GM12865 (cell line): ENCODE measurements at places on chromosomes 2 and 18.

DNA sequence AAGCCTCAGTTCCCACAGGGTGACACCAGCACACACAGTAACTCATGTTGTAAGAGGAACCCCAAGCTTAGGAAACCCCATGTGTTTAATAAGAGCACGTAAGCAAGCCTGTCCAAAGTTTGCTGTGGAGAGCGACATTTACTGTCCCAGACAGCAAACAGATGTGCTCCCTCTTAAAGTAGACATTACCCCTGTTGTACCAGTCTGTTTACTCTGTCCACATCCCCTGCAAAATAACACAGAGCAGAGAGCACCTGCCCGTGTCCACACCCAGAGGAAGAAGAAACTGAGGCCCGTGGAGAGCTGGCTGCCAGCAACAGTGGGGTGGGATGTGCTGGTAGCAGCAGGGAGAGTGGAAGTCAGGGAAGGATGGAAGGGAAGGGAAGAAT is 243.5 kb downstream of the GBX2 start:
- no peak for DNase-seq

DNA sequence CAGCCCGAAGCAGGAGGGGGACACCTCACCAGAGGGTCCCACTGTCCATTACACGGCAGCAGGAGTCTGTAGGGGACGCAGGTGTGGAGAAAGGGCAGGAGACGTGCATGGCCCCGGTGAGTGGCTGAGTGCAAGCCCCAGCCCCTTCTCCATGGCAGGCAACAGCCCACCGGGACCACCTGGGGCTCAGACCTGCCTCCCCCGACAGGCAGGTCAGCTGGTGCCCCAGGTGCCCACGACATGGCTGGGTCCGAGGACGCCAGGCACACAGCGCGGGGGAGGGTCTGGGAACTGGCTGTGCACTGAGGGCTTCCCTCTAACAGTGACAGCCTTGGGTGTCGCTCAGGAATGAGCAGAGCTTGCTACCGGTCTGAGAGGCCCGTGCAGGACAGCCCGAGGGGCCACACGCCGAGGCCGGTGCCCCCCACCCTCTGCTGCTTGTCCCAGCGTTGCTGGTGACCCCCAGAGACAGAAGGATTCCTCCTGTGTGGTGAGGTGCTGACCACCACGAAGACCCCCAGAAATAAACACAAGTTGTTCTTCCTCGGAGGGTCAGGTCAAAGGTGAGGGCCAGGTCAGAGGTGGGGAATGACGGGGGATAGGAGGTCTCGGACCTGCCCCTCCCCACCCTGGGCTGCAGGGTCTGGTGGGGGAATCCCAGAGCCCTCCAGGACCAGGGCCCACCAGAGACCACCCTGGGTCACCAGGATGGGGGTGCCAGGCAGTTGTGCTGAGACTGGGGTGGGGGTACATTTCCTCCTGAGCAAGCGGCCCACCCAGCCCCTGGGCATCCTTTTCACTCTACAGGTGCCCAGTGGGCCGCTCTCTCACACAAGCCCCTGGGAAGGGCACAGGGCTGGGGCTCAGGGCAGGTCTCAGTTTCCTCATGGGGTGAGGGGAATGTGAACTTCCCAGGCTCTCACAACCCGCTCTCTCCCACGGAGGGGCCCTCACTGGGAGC is 50.6 kb downstream of the SLC66A2 start:
- no peak for DNase-seq

GRCh38 chr2:2825062-2825461 is 494.0 kb upstream of the MYT1L start:
- DNase-seq: no peak

- DNase-seq: no peak
Measured at GRCh38 chr2:69505710-69506109, 68.5 kb upstream of the NFU1 start.

DNA sequence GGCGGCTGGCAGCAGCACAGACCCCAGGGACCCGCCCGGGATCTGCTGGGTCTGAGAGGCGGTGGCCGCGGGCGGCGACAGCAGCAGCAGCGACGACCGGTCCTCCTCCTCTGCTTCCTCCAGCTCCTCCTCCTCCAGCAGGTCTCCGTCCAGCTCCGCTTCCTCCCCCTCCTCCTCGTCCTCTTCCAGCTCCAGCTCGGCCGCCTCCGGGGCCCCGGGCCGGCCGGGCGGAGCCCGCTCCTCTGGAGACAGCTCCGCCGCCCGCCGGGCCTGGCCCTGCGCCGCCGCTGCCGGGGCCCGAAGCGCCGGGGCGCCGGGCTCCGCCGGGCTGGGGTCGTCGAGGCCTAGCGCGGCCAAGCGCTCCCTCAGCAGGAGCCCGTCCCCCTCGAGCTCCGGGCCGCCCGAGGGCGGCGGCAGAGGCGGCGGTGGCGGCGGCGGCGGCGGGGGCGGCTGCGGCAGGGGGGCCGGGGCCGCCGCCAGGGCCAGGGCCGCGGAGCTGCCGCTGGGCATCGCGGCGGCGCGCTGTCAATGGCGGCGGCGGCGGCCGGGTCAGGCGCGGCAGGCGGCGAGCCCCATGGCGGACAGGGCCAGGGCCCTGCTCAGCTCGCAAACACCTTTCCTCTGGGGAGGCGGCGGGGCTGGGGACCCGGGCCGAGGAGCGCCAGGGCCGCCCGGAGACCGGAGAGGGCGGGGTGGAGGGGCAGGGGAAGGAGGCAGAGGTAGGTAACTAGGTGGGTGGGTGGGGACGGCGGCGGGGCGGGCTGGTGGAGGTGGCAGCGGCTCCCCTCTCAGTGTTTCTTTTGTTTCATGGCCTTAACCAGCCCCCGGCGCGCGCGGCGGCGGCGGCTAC is 445 bp downstream of the MEX3C start:
- peak; percentile 75 for DNase-seq

GRCh38 chr2:1156531-1156930 is 205.9 kb downstream of the SNTG2 start:
- no peak for DNase-seq

DNA sequence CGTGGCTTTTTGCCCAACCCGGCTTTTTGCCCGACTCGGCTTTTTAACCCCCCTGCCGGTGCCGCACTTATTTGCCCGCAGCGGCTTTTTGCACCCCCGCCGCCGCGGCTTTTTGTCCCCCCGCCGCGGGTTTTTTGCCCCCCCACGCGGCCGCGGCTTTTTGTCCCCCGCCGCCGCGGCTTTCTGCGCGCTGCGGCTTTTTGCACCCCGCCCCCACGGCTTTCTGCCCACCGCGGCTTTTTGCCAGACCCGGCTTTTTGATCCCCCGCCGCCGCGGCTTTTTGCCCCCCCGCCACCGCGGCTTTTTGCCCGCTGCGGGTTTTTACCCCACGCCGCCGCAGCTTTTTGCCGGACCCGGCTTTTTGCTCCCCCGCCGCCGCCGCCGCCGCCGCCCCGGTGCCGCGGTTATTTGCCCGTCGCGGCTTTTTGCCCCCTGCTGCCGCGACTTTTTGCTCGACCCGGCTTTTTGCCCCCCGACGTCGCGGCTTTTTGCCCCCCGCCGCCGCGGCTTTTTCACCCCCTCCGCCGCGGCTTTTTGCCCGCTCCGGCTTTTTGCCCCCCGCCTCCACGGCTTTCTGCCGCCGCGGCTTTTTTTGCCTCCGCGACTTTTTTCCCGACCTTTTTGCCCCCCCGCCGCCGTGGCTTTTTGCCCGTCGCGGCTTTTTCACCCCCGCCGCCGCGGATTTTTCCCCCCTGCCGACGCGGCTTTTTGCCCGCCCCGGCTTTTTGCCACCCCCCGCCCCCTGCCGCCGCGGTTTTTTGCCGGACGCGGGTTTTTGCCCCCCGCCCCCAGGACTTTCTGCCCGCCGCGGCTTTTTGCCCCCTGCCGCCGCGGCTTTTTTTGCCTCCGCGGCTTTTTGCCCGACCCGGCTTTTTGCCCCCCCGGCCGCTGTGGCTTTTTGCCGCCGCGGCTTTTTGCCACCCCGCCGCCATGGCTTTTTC is 2786.5 kb downstream of the RPIA start:
- no peak for DNase-seq

DNA sequence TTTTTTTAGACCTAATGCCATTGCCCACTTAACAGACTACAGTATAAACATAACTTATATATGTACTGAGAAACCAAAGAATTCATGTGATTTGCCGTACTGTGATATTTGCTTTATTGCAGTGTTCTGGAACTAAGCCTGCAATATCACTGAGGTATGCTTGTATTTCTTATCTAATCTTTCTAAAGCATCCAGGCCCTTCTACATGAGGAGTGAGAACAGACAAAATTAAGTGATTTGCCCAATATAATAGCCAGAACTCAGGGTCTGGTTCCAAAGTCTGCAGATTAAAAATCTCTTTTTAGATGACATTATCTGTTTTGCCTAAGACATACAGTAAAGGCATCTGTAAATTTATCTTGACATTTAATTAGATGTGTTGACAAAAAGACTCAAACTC is 41.9 kb downstream of the BMPR2 start:
- no peak for DNase-seq
